Cortex of kidney (tissue), 1 donor: ENCODE measurements at places on chromosomes 3 and 15.

DNA sequence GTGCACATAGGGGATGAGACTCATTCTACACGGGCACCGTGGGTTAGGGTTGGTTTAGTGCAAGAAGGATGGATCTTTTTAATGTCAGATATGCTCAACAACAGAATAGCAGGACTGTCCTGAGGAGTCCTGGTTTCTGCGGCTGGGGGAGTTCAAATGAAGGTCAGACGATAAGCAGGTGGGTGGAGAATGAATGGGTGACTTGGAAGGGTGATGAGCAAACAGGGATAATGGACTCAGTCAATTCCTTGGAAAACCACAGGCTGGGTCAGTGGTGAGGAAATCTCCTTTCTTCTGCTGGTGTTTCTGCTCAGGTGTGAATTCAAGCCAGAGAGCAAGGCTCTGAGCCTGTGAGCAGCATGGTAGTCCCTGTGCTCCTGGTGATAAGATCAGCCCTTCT is 59.9 kb downstream of the MESD start:
- no peak for DNase-seq

DNA sequence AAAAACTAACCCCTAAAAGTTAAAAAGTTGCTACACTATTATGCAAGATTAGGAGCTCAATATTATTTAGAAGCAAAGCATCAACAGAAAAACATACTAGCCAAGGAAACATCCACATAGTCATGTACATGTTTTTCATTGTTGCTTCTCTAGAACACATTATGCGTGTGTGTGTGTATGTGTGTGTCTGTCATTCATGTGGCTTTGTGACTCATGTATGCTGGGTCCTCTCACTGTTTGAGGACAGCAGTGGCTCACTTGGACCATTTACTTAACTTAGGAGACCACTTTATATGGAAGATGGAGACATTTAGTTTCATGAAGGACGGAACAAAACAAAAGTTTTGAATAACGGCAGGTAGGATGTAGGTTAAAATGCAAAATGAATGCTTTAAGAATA is 219.4 kb upstream of the THBS1 start:
- DNase-seq: no peak

GRCh38 chr15:69976366-69976994 is 121.2 kb downstream of the TLE3 start:
- DNase-seq: no peak

DNA sequence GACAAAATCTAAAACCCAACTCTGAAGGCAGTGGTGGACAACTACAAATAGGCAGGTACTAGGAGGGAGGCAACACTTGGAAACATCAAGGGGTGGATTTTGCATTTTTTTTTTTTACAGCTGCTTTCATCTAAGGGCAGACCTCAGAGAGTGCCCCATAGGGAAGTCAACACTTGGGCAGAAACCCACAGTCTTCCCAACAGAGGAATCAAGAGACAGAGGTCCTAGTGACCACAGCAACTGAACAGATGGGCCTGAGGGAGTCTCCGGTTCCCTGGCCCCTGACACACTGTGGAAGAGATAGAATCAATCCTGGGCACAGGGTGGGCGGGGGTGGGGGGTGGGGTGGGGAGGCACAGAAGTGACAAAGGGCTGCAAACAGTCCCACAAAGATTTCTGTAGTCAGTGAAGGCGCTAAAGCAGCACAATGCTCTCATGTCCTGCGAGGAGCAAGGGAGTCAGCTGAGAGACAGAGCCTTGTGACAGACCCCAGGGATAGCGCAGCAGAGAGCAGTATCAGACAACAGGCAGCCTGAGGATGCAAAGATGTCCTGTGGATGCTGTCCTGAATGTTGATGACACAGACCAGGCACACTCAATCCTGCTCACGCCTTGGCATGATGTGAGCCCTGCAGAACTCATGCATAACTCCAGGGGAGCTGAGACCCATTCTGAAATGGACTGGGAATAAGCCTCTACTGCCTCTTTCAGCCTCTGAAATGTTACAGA is 6.9 kb upstream of the RFTN1 start:
- no peak for DNase-seq

GRCh38 chr3:57544181-57545125 is at the start of gene DNAH12:
TSS of gene DNAH12 (minus strand) at chr3:57544344. CDS start at chr3:57542870, 1,474 bp downstream.
- no peak for DNase-seq

DNA sequence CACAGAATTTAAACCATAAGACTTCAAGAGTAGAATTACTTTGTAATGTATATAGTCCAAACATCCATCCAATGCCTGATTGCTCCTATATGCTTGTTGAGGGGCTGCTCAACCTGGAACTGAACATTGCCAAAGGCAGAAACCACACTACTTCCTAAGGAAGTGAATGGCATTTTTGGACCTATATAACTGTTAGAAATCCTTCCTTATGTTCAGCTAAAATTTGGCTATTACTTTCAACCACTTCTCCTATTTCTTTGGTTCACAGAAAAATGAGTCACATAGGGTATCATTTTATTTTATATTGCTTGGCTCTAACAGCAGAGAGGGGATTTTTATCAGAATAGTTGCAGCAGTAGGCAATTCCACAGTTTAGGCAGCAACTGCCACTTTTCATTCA is 342.1 kb downstream of the SLC9A9 start:
- DNase-seq: no peak

- no peak for DNase-seq
These were observed 53.6 kb downstream of the TASOR start for GRCh38 chr3:56629451-56629850.

DNA sequence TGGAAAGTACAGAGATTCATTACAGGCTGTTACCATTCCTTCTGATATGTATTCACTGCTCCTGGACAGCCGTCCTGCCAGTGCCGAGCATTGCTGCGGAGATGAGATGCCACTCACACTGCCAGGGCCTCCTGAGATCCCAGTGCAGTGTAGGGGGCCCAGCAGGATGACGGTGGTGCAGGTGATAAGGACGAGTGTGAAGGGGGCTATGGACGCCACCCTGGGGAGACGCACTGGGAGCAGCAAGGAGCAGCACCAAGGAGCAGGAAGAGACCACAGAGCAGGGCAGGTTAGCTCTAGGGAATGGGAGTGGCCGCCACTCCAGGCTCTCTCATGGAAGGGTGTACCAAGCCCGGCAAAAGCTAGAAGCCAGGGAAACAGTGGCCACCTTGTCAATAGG is 4.0 kb upstream of the KLF15 start:
- no peak for DNase-seq

GRCh38 chr3:134197681-134198261 is 52.9 kb downstream of the RYK start:
- no peak for DNase-seq

DNA sequence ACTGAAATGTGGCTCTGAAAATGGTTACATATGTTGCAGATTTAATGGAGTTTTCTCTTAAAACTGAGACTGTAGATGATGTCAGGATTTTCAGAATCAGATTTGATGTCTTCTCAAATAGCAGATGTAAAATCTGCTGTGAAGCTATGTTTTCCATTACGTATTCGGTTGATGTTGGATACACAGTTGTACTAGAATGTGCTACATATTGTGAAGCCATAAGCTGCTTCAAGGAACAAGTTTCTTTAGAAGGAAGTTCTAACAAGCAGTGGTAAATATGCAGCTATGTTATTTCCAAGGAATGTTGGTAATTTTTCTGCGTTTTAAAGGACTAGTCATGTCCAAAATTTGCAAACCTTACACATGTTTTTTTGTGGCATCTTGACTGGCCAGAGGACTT is 197.7 kb downstream of the RBMS3 start:
- no peak for DNase-seq

GRCh38 chr15:37016231-37016630 is 84.1 kb downstream of the MEIS2 start:
- no peak for DNase-seq

DNA sequence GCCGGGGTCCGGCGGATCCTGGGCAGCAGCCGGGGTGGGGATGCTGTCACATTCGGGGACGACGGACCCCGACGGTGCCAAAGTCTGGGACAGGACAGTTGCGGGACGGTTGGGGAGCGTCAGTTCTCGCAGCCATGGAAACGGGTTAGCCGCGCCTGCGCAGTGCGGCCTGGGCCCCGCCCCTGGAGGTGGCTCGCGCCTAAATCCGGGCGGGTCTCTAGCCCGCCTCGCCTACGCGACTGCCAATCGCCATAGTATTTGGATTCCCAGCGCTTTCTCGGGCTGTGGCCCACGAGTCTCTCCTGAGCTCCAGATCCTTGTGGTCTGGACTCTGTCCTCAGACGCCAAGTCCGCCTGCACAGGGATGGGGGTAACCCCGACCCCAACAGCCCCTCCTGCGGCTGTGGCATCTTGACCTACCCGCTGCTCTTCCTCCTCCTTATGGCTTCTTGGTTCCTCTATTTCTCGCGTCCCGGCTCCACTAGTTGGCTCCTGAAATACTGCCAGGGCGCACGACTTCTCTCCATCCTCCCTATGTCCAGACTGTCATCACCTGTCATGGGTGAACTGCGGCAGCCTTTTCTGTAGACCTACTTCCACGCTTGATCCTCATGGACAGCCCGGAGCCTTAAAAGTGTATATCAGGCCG is at the start of gene ZMYND10:
Gene ZMYND10 (minus strand): TSS at position 147 of the 649 bp plus-strand sequence. CDS start 153 bp downstream, outside the sequence.
- no peak for DNase-seq

- no peak for DNase-seq
These were observed 537.4 kb downstream of the TUSC7 start for GRCh38 chr3:117246771-117247555.

DNA sequence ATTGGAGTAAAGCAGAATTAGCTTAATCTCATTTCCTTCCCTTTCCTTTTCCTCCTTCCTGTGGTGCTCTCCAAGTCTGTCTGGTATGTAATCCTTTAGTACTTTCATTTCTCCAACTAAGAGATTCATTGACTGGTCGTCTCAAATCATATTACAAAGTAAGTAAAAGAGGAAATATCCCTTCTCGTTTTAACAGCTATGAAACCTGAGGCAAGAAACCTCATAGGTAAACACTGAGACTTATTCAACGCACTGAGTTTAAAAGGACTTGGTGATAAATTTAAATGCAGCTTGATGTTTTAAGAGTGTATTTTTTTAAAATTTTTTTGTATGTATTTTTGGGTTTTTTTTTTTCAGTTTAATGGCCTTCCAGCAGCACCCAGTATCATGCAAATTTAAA is 117.2 kb upstream of the LRRC3B start:
- DNase-seq: no peak

DNA sequence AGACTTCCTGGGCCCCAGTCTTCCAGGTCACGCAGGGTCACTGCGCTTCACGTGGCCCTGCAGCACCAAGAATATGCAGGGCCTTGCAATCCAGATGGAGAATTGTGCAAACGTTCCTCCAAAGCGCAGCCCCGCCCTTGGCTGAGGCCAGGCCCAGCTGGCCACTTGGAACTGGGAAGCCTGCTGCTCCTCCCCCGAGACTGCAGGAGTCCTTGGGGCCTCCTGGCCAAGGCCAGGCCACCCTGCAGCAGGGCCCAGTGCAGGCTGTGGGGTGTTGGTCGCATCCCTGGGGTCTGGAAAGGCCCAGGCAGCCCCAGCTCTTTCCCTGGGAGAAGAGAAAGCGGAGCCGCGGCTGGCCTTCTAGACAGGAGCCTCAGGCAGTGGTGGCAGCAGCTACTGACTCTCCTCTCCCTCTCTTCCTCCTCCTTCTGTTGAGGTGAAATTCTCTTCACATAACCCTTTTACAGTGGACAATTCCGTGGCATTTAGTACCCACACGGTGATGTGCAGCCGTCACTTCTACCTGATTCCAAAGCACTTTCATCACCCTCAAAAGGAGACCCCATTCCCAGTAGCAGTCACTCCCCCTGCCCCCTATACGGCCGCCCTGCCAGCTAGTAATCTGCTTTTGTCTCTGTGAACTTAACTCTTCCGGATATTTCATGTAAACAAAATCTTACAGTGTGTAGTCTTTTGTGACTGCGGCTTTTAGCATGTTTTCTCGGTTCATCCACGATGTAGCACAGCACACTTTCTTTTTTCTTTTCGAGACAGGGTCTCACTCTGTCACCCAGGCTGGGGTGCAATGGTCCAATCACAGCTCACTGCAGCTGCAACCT is 103.9 kb downstream of the TMEM266 start:
- DNase-seq: no peak

- DNase-seq: no peak
These were observed 11.8 kb downstream of the CAPN3 start for GRCh38 chr15:42371096-42371495.

- no peak for DNase-seq
These were observed 2.2 kb downstream of the NR2F2 start for GRCh38 chr15:96332637-96333121.

DNA sequence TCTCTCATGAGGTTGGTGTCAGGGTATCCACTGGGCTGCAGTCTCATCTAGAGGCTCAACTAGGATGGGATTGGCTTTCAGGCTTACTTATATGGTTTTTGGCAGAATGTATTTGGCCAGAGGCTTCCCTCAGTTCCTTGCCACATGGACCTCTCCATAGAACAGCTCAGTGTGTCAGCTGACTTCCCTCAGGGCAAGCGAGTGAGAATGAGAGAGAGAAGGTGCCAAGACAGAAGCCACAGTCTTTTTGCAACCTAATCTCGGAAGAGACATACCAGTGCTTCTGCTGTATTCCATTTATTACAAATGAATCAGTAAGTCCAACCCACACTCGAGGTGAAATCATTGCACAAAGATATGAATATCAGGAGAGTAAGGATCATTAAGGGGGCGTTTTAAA is 129.2 kb downstream of the CCNL1 start:
- no peak for DNase-seq

- DNase-seq: no peak
These were observed 73.1 kb downstream of the XXYLT1 start for GRCh38 chr3:195197765-195198425.

DNA sequence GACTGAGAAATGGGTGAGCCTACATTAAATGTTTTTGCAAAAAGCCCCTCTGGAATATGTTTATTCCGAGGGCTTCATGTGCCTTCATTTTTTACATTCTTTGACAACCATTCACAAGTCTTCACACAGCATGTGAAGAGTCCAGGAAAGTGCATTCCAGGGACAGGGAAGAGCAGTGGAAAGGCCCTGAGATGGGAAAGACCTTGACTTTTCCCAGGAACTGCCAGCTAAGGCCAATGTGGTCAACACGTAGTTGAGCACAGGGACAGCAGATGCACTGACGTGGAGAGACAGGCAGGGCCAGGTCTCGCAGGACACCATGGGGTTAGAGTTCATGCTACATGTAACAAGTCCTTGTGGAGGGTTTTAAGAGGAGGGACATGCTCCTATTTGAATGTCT is 21.7 kb downstream of the SSR3 start:
- DNase-seq: no peak

DNA sequence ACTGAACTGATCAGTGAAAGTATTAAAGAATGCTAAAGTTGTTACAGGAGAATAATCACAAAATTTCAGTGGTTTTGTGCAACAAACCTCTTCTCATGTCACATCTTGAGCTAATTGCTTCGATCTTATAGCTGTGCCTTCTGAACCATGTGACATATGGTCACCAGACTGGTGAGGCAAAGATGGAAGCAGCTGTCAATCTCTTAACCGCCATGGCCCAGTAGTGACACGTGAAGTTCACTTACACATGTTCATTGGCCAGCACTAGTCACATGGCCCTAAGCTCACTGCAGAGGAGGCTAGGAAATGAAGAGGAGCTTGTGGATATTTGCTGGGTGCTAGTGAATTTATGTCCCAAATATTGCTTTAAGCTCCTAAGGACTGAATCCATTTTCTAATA is 32.5 kb downstream of the BOC start:
- DNase-seq: no peak

DNA sequence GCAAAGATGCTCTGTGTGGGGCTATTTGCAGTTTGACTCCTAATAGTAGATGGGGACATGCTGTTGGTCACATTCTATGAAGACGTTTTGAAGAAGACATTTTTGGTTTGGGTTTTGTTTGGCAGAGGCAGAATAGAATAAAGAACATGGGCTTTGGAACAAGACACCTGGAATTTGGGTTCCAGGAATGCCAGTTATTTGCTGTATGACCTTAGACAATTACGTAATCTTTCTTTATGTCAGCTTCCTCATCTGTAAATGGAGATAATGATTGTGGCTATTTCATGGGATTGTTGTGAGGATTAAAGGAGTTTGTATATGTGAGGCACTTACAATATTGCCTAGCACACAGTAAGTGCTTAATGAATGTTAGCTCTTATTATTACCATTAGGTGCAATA is 91.6 kb downstream of the MESD start:
- no peak for DNase-seq
